COLO829 (cell line): ENCODE measurements at places on chromosomes 11 and 22.

DNA sequence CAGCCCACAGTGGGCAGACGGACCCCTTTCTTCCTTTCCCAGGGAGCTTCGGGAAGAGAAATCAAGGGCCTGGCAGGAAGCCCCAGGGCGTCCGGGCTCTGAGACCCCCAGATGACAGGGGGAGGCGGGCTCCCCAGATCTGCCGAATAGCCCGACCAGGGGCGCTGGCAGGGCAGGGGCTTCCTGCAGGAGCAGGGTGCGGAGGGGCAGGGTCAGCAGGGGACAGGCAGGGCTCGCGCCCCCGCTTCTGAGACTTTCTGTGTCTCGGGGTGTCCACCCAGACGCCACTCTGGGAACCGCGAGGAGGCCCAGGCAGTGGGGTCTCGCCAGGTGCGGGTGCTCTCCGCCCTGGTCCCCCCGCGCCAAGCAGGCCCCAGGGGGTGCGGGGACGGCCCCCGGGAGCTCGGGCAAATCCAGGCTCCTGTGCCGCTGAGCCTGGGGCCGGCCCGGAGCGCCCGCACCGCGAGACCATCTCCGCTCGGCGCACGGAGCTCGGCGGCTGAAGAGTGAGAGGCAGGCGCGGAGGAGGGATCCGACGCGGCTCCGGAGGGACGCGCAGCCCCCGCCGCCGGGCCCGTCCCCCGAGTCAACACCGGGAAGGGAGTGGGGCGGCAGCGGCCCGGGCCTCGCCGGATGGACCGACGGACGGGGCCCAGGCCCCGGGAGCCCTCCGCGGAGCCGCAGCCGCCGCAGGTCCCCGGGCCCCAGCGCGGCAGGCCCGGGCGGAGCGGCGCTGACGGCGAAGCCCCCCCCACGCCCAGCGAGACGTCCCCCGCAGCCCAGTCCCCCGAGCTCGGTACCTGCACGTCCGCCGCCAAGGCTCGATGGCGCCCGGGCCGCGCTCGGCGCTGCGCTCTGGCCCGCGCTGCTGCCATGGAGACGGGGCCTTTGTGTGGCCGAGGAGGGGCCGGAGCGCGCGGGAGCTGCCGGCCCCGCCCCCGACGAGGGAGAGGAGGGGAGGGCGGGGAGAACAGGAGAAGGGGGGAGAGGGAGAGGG is at the start of gene PLXNB2:
Gene PLXNB2 (minus strand): TSS at position 894 of the 997 bp plus-strand sequence. CDS start 17,062 bp downstream, outside the sequence.
- peak; percentile 90 for DNase-seq

DNA sequence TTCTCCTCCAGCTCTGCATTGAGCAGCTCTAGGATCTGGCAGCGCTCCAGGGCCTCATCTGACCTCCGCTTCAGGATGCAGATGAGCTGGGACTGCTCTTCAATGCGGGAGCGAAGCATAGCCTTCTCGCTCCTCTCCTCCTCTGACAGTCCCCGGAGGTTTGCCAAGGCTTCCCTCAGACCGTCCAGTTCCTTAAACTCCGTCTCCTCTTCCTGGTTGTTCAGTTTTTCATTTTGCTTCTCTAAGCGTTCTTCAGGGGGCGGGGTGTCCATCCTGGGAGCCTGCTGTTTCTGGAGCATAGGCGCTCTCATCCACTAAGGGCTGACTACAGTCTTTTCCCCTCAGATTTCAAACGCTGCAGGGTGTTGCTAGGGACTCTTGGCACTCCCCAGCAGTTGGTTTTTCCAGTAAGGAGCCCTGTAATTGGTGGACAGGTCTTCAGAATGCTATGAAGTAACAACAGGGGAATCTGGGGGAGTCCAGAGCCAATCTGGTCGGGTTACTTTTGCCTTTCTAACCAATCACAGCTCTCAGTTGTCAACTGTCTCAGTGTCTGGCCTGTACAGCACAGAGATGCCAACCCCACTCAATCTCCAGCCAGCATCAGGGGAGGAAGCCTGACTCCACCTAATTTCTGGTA is at the start of gene CCDC89:
Gene CCDC89 (minus strand): TSS at position 376 of the 640 bp plus-strand sequence. CDS start 65 bp downstream, at position 311.
- no peak for DNase-seq

GRCh38 chr22:25818541-25818940 is 76.6 kb downstream of the MYO18B start:
- DNase-seq, result no peak

GRCh38 chr11:42774567-42774966 is 537.2 kb upstream of the API5 start:
- DNase-seq, result no peak

DNA sequence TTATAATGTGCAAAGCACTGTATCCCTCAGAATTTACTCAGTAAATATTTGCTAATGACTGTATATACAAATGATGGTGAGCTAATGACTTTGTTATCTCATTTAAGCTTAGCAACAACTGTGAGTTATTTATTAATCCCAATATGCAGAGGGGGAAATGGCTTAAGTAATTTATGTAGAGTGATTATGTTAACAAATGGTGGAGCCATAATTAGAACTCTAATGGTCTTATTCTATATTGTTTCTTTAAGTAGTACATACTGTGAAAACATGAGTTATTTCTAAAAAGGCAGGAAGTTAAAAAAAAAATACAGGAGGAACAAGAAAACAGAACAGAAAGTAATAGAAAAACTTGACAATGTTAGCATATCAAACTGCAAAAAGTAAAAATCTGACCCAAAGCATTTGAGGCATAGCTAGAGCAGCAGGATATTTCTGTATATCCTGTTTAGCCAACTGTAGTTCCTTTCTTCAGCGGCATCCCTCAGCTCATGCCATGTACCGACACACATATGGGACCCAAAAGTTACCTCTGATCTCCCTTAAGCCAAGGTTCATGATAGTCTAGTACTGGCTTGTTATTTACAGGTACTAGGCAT is 94.2 kb downstream of the FCHSD2 start:
- no peak for DNase-seq

GRCh38 chr11:37908219-37908548 is 1310.1 kb upstream of the RAG2 start:
- no peak for DNase-seq

DNA sequence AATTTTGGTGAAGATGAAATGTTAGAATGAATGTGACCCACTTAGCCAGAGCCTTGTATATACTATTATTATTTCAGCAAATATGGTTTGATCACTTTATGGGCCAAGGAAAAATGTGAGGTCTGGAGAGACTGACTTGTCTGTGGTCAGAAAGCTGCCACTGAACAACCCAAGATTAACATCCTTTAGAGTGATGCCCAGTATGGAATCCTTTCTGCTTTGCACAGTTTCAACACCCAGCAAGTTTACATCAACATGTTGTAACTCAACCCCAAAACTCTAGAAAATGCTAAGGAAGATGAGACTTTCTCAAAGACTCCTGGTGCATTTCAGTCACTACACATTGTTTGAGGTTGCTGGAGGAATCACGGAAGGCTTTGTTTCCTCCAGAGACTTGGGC is 107.7 kb downstream of the SNX19 start:
- DNase-seq, result no peak
